Activated CD8-positive, alpha-beta memory T cell treated with anti-CD3 and anti-CD28 coated beads for 4 hours (primary cell): ENCODE measurements at places on chromosomes 4 and X.

- peak; percentile 47 for DNase-seq
Measured at GRCh38 chrX:45774961-45775360, 574.3 kb upstream of the DIPK2B start.

DNA sequence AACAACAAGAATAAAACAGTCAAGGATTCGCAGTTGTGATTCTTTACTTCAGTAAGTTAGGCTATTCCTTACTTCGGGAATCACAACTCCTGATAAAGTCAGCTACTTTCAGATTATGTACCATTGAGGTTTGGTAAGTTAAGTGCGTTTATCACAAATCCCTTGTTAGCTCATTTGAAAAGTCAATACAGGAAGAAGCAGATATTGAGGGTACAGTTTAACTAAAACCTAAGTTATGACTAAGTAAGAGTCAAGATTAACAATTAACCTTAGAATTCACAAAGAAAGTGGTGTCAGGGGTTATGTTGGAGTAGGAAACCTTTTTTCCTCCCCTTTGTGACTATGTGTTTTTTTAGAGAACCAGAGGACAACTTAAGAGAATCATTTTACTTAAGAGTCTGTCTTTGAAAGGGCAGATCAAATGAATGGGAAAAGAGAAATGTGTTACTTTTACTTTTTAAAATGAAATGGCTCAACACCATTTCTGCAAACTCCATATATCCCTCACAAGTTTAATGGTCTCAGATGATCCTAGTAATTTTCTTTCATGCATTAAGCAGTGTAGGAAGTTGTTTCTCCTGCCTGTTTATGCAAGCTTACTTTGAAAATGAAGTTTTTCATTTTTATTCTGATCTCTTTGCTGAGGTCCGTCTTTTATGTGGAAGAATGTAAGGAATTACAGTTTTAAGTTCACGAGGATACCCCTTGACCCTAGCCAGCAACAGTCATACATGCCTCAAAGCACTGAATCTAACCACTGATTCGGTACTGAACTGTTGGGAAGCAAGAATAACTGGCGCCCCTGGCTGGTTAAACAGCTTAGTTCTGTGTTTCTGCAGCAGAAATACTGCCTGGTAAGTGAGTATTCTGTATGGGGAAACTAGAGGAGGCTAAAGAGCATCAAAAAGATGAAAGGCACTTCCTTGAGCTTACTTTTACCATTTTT lies 211.7 kb downstream of the SLC4A4 start:
- no peak for DNase-seq

DNA sequence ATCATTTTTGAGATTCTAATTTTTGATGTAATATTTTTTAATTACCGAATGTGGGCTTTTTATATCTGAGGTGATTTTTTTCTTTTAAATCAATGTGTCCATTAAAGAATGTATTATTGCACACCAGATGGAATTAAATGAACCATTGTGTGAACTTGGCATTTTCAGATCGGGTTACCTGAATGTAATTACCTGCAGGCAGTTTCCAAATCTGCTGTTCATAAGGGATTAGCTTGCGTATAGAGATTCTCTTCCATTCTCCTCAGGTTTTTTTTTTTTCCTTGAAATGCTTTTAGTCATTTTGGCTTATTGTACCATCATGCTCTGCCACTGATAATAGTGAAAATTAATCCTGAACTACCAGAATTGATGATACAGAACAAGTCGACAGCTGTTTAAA lies 511.5 kb upstream of the ATOH1 start:
- no peak for DNase-seq

DNA sequence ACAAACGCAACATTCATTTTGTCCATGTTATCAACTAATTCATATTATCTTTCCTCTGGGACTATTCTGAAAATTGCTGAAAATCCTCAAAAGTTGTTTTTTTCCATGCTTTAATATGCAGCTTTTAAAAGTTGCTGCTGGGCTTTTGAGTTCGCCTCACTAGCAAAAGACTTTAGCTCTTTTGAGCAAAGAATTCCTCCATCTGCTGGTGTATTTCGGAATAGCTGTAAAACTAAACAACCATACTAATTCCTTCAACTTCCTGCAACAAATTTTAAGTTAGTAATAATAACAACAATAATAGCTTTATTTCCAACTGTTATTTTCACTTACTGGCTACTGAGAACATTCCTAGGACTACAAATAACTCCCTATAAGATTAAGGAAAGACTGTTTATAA lies 124.5 kb upstream of the PLAC1 start:
- no peak for DNase-seq

DNA sequence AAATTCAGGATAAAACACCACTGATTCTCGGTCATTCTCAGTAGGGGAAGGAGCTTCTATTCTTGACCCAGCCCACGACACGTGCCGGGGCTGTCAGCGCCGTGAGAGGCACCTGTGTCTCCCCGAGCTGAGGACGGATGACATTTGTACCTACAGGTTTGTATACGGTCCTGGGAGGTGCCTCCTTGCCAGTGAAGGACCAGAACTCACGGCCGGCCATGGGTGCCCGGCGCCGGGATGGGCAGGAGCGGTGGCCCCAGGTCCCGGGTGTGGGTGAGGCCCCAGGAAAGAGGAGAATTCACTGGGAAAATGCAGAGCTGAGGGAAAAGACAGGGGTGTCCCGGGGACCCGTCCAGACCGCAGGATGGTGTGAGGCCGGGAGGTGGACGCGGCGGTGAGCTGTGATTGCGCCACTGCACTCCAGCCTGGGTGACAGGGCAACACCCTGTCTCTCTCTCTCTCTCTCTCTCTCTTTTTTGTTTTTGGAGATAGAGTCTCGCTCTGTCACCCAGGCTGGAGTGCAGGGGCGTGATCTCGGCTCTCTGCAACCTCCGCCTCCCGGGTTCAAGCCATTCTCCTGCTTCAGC lies 48.9 kb upstream of the PPP2R3B start:
- no peak for DNase-seq

DNA sequence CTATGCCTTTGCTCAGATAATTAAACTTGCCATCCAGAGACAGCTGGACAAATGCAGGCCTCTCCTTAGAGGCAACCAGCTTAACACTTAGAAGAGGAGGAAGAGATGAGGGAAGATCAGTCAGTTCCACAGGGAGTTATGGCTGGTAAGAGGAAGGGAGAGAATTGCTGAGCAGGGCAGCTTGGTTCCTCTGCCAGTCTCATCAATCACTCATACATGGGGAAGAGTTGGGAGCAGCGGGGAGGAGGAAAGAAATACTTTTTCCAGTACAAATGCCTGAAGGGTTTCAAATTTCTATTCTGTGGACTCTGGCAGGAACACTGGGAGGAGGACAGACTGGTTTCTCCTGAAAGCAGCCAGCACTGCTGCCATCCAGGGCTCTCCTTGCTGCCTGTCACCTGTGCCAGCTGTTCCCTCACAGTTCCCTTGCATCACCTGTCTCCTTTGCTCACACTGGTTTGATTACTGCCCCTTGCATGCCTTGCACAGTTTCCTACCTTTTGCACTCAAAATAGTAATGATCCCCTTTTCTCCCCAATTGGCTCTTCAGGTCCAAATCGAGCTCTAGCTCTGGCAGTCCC lies 59.5 kb downstream of the PGRMC2 start:
- no peak for DNase-seq

DNA sequence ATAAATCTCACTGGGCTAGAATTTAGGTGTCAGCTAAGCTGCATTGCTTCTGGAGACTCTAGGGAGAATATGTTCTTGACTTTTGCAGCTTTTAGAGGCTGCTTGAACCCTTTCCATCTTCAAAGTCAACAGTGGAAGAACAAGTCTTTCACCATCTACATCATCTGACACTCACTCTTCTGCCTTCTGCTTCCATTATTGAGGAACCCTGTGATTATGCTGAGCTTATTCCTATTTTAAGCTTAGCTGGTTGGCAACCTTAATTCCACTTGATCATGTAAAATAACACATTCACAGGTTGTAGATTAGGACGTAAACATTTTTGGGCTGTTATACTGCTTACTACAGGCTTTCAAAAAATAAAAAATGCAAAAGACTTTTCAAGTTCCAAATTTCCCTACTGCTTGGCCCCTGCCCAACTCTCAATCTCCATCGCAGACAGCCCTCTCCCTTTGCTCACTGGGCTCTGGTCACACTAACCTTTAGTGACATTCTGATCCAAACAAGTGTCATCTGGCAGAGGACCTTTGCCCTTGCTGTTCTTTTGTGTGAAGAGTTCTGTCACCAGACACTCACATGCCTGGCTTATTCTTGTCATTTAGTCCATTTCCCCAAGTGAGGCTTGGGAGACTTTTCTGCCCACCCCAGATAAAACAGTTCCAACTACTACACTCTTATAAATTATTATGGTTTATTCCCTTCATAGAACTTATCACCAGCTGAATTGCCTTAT lies 1056.0 kb downstream of the STIM2 start:
- no peak for DNase-seq

- DNase-seq: no peak
Measured at GRCh38 chr4:126604268-126604867, 1028.4 kb upstream of the INTU start.

- DNase-seq: no peak
Measured at GRCh38 chr4:73068491-73069337, 802 bp downstream of the COX18 start.

GRCh38 chr4:74379912-74380311 lies 15.0 kb downstream of the EREG start:
- DNase-seq: no peak

DNA sequence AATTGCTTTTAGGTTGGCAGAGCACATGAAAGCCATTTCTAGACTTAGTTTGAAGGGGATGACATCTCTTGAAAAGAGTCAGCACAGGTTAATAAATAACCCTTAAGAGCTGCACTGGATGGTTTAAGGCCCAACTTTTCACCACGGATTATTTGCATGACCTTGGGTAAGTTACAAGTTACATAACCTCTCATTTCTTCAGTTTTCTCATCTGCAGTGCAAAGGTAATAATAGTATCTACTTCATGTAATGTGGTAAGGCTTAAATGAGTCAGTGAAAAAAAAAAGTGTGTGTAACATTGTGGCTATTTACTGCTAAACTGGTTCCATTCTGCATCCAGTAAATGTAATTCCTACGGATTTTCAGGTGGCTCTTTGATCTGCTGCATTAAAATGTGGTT lies 715.8 kb downstream of the CCSER1 start:
- no peak for DNase-seq

DNA sequence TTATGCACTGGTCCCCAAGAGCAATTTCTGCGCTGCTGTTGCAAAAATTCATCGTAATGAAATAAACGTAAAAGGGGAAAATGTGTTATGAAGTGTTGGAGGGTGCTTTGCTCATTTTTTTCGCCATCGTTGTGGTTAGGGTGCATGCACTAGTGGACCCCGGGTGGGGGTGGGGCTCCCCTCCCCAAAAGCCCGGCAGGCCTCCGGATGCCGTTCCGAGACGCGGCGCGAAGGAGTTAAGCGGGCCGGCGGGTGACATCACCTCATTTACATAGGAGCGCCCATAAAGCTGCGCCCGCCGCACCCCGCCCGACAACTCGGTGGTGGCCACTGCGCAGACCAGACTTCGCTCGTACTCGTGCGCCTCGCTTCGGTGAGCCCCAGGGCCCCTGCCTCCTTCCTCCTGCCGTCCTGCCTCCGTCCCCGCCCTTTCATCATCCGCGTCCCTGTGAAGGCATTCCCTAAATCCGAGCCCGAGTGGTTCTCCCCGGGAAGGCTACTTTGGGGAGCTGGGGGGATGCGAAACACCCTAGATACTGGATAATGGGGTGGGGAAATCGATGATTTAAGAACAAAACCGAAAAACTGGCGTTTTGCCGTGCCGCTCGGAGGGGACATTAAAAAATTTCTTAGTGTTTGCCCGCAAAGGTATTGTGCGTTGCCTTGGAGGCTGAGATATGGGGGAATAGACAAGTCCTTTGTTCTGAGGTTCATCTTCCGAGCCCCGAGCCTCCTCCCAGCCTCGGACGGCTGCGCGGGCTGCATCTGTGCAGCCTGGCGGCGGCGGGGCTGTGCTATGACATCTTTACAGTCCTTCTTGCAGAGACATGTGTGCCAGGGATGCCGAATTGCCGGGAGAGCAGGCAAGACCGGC lies at the start of gene TMSB4X:
TMSB4X (plus strand) TSS at position 315 of the 874 bp plus-strand sequence.
- DNase-seq: peak; percentile 67

GRCh38 chrX:130834149-130834548 lies 68.9 kb downstream of the ENOX2 start:
- no peak for DNase-seq

DNA sequence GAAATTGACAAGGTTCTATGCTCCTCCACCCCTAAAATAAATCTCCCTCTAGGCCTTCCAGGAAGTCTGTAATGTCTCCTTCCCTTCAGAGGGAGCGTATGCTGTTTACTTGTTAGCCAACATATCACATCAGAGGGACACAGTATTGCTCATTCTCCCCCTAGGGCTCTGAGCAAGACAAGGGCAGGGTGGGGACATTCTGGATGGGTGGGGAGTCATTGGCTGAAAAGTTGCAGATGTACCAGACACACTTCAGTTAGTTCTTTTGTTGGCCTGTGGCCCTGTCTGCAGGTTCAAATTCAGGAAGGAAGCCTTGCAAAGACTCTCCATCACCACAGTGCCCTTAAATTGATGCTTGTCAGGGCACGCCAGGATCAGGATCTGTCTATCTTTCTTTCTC lies 106.3 kb upstream of the TEX13D start:
- no peak for DNase-seq
